Mammary epithelial cell (primary cell): ENCODE measurements at places on chromosomes 7 and 10. TPM values are rescaled to one million over a fixed set of nuclear protein-coding genes. Genes with fewer than 3 reads are reported as not detected.

DNA sequence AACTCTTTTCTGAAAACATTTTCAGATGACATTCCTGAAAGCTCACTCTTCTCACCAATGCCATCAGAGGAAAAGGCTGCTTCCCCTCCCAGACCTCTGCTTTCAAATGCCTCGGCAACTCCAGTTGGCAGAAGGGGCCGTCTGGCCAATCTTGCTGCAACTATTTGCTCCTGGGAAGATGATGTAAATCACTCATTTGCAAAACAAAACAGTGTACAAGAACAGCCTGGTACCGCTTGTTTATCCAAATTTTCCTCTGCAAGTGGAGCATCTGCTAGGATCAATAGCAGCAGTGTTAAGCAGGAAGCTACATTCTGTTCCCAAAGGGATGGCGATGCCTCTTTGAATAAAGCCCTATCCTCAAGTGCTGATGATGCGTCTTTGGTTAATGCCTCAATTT, 16.5 kb downstream of the ANLN start:
- DNase-seq, result no peak

GRCh38 chr7:73507556-73507955, 14.5 kb downstream of the BAZ1B start:
- DNase-seq, result no peak

DNA sequence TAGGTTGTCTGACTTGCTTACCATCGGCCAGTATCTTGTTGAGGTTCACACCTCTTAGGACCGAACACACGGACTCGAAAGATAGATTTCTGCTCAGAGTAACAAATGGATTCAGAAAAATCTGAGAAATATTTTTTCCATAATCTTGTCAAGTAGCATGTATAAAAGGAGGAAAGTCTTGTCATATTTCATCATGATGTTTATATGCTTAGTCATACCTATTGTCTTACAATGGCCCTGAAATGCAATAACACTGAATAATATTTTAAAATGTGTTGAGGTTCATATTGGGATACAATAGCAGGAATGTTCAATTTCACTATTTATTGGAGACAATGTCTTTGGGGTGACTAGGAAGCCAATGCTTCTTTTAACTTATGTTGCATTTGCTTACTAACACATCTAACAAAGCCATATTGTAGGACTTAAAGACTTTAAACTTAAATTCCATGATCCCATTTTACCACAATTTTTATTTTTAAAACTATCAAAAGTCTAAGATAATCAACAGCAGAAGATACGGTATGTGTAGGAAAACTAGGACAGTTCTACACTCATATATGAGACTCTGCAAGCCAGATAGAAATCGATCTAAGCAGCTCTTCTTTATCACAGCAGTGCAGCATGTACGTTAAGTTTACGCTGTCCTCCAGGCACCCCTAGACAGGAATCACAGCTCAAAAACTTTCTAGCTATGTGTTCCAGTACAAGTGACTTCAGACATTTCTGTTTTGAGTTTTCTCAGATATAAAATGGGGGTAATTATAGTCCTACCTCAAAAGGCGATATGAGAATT, 135.7 kb upstream of the CAV2 start:
- DNase-seq, result peak; percentile 7

GRCh38 chr7:867406-868188, 8.8 kb upstream of the GET4 start:
- peak; percentile 53 for DNase-seq

The TMEM196 gene
- not detected for total RNA-seq

DNA sequence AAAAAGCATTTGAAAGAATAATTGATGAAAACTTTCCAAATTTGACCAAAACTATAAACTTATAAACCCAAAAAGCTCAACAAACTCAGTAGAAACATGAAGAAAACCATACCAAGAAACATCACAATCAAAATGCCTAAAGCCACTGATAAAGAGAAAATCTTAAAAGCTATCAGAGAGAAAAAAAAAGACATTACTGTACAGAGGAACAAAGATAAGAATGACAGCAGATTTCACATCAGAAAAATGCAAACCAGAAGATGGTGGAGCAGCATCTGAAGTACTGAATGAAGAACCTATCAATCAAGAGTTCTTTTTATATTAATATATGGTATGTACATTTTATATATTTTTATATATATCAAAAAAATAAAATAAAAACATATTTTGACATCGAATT, 2.4 kb upstream of the GPAM start:
- no peak for DNase-seq

The ATOH7 gene
- total RNA-seq, result not detected

DNA sequence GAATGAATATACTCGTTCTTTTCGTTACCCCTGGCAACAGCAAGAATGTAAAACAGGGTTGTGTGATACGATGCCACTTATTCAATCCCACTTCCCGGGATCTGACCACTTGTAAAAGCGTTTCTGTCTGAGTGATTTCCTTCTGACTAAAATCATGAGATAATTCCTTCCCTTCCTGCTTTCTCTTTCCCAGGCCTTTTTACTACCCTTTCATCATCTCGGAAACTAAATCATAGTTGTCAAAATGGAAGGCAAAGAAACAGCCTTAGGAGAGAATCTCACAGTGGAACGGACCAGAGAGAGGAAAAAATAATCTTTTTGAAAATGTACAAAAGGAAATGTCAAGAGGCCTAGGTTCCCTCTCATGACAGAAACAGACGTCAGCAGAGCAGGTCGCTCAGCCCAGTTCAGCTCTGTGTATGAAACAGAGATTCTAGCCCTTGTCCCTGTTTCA, 29.8 kb downstream of the DIP2C start:
- no peak for DNase-seq
